ENCODE measurements at places on chromosomes 6 and 20.

GRCh38 chr20:53657732-53658131 lies 64.1 kb upstream of the ZNF217 start:
- DNase-seq: no peak

DNA sequence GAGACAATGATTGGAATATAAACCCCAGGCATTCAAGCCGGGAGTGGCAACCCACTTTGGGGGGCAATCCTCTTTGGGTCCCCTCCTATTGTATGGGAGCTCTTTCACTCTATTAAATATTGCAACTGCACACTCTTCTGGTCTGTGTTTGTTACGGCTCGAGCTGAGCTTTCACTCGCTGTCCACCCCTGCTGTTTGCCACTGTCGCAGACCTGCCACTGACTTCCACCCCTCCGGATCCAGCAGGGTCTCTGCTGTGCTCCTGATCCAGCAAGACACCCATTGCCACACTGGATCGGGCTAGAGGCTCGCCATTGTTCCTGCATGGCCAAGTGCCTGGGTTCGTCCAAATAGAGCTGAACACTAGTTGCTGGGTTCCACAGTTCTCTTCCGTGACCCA lies 222.8 kb upstream of the MANEA start:
- no peak for DNase-seq

- DNase-seq: no peak
These were observed 45.2 kb downstream of the AKIRIN2 start for GRCh38 chr6:87656857-87657256.

DNA sequence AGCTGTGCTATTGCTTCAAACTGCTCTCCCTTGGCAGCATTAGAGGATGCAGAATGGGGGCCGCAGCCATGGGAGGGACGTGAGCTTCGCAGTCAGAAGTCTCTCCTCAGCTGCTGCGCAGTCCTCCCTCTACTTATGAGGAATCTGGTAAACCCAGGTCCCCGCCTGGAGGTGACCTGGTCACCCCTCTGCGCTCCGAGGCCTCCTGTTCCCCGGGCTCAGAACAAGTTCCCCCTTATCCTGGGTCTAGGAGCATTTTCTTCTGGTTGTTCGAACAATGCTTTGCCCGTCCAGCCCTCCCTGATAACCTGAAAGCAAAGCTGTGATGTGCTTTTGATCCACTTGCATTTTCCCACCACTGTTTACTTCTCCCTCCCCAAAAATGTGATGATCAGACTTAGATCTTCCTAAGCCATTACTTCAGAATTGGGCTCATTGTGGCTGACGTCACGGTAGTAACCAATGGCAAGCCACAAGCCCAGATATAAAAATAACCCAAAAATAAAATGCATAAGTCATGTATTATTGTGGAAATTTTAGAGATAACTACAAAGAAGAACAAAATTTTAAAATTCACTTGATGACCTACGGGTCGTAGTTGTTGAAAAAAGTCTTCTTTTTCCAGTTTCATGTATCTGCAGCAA lies 80.7 kb downstream of the SERAC1 start:
- peak; percentile 40 for DNase-seq

DNA sequence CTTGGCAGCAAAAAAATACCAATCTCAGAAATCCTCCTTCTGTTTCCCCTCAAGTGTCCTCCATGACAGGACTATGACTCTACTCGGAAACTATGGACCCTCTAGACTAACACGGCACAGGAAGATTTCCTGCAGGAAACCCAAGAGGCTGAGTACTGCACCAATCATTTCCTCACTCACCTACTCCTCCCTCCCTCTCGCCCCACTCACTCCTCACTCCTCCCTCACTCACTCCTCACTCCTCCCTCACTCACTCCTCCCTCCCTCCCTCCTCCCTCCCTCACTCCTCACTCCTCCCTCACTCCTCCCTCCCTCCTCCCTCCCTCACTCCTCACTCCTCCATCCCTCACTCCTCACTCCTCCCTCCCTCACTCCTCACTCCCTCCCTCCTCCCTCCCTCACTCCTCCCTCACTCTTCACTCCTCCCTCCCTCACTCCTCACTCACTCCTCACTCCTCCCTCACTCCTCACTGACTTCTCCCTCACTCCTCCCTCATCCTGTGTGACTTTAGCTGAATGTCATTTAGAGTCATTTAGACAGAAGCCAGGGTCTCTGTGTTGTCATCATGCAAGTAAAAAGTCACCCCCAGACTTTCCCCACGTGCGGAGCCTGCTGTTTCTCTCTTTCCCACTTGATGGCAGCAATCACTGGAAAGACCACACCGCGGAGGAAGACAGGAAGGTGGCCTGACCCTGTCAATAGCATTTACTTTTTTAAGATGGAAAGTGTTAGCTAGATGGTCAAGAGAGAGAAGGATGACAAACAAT lies 226.8 kb upstream of the PDE10A start:
- DNase-seq: no peak

- no peak for DNase-seq
These were observed 110.2 kb upstream of the CST7 start for GRCh38 chr20:24838546-24839535.

GRCh38 chr6:158677906-158678578 lies 28.2 kb downstream of the SYTL3 start:
- DNase-seq: no peak

DNA sequence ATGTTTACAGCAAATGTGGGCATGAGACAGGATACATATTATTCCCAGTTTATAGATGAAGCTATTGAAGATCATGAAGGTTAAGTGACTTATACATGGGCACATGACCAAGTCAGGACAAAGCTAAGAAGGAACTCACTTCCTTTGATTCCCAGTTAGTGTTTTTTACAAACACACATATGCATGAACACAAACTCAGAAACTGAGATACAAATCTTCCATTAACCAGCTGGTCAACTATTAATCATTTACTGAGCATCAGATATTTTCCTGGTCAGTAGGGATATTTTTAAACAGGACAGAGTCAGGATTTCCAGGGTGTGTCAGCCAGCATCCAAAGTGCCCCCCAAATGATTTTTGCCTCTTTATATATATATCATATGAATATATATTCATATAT lies 222.2 kb downstream of the OGFRL1 start:
- no peak for DNase-seq

GRCh38 chr6:27081931-27082330 lies 165.6 kb upstream of the PRSS16 start:
- no peak for DNase-seq

DNA sequence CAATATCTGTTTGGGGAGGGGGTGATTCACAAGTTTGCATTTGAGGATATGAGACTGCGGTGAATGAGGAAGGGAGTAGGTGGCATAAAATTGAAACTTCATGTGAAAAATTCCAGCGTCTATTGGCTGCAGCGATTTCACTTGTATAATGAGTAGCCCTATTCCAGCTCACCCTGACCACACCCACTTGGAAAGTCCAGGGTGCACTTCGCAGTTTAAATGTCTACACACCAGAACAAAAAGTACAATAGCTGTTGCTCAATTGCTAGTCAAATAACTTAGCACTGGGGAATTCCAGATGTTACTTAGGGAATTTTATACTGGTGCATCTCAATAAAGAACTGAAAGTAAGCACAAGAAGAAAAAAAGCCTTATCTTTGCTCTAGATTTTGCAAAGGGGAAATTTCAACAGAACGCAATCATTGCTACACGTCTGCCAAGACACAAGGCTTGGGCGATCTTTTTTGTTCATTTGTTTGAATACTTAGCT lies 6.3 kb downstream of the TNFAIP3 start:
- peak; percentile 72 for DNase-seq

DNA sequence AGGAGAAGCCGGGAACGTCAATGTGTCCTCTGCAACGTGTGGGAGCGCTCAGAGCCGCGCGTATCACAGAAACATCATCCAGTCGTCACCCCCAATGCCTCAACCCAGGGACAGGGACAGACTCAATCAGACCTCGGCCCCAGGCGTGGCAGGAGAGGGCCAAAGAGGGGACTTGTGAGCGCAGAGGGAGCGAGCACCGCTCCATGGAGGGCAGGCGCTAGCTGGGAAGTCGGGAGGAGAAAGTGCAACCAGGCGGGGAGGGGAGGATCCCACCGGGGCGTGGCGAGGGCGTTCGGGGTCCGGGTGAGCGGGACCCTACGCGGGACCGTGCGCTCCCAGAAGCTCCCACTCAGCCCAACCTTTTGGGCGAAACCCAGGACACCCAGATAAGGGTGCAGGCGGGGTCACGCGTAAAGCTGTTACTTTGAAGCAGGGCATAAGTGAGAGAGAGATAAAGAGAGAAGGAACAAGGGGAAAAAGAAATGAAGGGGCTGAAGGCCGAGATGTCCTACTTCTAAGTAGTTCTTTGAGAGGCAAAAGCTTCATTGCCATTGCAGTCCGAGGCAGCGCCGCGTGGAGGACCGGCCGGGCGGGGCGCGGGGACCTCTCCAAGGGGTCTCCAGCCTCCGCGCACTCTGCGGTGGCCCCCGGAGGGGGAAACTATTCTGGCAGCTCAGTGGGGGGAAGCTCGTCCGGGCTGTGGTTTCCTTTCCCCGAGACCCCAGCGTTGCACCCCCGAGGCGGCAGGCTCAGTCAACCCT lies 862 bp upstream of the SOBP start:
- DNase-seq: peak; percentile 9

GRCh38 chr6:137775720-137776119 lies 91.3 kb upstream of the TNFAIP3 start:
- no peak for DNase-seq

DNA sequence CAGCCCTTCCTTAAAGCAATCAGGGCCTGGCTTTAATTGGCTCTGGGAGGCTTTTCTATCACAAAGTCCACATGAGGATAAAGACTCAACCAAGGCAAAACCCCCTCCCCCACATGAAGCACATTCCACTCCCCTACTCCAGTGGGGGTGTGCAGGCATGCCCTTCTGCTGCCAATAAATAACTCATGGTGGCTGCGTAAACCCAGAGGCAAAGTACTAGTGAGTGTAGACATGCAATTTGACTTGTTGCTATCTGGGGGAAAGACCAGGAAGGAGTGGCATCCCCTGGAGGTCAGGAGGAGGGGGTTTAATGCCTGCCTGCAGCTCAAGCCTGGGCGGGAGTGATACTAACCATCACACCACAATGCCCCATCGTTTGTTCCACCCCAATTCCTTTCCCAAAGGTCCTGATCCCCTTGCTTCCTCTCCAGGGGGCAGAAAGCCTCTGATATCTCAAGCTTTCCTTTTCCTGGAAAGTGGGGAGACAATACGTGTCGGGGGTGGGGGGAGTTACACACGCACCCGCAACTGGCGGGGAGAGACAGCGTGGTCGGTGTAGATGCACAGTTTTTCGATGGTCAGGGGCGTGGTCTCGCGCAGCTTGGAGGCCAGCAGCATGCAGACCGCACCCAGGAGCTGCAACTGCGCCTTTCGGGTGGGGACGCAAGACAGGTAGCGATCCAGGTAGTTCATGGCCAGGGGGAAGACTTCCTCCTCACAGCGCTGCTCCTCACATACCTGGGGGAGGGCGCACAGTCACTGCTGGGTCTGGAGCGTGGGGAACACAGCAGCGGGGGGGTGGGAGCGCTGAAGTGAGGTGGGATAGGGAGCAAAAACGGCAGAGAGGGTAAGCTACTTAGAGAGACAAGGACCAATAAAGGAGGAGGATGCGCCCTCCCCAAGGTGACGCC lies 1.5 kb downstream of the CCND3 start:
- DNase-seq: peak; percentile 38

- DNase-seq: no peak
These were observed 107.1 kb downstream of the UNC5CL start for GRCh38 chr6:40931931-40932330.

DNA sequence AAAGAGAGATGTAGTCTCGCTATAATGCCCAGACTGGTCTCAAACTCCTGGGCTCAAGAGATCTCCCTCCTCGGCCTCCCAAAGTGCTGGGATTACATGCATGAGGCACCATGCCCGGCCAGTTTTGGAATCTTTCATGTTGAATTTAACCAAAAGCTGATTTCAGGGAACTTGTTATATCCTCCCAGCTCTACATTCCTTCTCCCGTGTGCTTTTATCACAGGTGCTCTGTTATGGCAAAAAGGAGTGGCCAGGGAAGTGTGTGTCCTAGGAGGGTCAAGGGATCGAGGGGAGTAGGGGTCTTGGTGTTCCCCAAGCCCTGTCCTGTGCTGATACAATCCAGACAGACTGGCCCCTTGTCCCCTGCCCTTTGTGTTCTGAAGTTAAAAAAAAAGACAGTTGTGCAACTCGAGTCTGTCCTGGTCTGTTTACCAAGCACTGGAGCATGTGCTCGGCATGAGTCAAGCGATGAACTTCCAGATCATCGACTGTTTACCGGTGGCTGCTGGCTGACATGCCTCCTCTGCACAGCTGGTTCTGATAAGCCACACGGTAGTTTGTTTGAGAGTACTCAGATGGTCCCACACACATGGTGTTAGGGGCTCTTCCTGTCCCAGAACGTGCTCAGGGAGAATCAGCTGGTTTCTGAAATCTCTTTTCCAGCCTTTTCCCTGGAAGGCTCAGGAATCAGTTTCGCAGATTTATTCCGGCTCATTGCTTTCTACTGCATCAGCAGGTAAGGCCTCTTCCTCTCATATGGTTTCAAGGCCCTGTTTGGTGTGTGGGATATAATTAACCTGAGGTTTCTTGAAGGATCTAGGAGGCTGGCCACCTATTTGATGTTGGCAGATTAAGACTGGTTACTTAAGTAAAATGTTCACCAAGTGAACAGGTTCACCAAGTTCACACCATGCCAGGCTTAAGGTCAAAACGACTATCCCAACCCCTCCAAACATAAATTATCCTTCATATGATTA lies 52.6 kb upstream of the NAA20 start:
- no peak for DNase-seq

GRCh38 chr6:25016014-25016720 lies 80.4 kb upstream of the RIPOR2 start:
- no peak for DNase-seq

GRCh38 chr20:33688938-33689424 lies 2.8 kb upstream of the E2F1 start:
- no peak for DNase-seq

DNA sequence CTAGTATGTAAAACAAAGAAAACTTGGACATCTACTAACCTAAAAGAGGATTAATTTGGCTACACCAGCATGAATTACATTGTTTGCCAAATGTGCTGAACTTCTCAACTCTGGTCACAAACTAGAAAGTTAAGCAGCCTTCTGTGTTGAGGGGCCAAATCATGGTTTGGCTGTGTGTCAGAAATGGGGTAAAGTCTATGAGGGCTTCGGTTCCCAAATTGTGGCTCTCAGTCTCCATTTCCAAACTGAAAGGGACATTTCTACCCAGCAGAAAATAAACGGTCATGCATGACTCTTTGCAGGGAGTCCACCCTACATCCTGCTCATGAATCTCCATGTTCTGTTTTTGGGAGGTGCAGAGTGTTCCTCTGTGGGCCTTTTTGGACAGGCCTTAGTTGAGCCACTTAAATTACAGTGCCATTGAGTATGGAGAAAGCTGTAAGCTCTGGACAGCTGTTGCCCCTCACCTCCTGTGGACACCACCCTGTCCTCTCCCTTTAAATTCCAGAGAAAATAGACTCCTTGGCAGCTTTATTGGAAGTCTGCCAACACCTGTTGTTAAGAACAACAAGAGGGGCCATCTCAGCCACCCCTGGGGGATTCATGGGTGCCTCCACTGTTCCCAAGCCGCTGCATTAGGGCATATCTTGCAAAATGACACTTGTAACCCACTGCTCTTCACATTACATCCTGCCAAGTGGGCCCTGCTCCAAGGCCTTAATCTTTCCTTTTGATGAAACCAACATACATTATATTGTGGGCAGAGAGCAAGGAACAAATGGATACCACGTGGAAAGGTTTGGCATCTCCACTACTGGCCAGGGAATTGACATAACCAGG lies 27.5 kb upstream of the SNRPC start:
- DNase-seq: no peak

- no peak for DNase-seq
These were observed 33.1 kb upstream of the FAM135A start for GRCh38 chr6:70380252-70380651.

All from HL-60 (cell line).